ENCODE measurements at places on chromosomes 1 and 21. TPM values are rescaled to one million over a fixed set of nuclear protein-coding genes. Genes with fewer than 3 reads are reported as not detected.

GRCh38 chr1:217274416-217274815, 356.5 kb downstream of the GPATCH2 start:
- no peak for DNase-seq

GRCh38 chr1:86068271-86068721, 88.3 kb downstream of the COL24A1 start:
- DNase-seq = no peak

RGL1 gene
- 33.2 TPM for total RNA-seq

- no peak for DNase-seq
Observed at GRCh38 chr1:55249646-55250398, 34.7 kb upstream of the USP24 start.

DNA sequence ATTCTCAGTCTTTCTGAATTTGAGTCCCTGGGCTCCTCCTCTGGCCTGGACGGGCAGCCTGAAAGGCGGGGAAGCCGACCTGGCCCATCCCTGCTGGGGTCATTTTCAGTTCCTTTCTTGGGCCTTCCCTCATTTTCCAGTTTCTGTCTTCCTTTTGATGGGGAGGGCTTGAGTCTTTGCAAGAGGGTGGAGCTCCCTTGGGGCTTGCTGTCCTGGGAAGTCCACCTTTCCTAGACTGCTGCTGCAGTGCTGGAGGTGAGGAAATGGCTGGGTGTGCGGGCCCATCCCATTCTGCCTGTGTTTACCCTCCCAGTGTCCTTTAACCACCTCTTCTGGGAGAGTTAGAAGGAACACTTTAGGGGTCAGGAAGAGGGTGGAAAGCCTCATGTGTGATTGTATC, 40.4 kb upstream of the SYNC start:
- DNase-seq = no peak

GRCh38 chr1:14639291-14640050, 41.0 kb downstream of the KAZN start:
- no peak for DNase-seq

GRCh38 chr1:111334169-111334568, 43.5 kb downstream of the CHIA start:
- peak; percentile 43 for DNase-seq

RGS13 gene
- not detected for total RNA-seq

DNA sequence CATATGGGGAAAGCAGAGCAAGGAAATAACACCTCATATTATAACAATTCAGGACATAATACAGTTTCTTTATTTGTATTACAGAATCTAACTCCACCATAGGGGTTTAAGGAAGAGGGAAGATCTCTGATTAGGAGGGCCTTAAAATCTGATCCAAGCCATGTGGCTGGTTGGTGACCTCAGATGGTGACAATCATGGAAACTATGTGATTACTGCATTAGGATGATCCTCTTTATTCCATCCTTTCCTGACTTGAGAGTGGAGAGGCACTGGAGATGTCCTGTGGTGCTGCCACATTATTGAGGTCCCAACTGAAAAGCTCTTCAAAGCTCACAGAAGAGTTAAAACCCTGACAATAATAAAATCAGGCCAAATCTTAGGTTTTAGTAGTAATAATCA, 168.1 kb upstream of the BEND5 start:
- no peak for DNase-seq

PLOD1 gene
- 309 TPM for total RNA-seq

Measured in fibroblast of villous mesenchyme (primary cell).